Caudate nucleus (tissue), 63 donors: ENCODE measurements at places on chromosomes 11 and 22.

GRCh38 chr11:61539006-61539405 lies 30.5 kb downstream of the LRRC10B start:
- DNase-seq = no peak

- no peak for DNase-seq
Observed at GRCh38 chr22:26798462-26799065, 141.2 kb downstream of the MIAT start.

GRCh38 chr11:10499452-10499851 lies 41.5 kb downstream of the RNF141 start:
- no peak for DNase-seq

DNA sequence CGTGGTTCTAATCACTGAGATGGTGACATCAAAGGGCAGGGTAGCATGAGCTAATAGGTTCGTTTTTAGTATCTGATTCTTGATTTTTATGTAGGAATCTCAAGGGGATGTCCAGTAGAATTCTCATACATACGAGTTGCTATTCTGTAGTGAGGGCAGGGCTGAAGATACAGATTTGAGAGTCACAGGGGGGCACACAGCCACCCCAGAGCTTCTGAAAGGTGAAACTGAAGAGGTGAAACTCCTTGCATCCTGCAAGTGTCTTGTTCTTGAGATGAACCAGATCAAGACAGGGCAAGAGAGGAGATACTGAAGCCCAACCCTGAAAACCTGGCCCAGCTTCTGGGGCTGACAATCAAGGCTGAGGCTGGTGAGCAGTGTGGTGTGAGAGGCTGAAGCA lies 35.6 kb upstream of the TMEM123 start:
- DNase-seq = no peak

- no peak for DNase-seq
Observed at GRCh38 chr22:48181263-48181955, 1419.0 kb downstream of the TBC1D22A start.

DNA sequence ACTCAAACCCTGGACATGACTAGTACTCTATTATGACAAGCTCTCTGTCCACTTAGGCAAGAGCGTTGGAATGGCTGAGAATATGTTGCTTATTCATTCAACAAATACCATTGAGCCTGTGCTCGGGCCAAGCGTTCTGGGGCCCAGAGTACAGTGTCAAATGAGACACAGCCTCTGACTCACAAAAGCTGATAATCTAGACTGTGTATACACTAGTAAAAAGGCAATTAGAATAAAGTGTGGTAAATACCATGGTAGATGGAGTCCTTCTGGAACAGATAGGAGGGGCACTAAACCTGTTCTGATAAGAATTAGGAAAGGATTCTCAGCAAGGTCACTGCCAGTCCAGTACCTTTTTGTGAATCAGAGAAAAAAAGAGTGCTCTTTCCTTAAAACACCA lies 24.7 kb downstream of the KCNE3 start:
- DNase-seq = no peak

DNA sequence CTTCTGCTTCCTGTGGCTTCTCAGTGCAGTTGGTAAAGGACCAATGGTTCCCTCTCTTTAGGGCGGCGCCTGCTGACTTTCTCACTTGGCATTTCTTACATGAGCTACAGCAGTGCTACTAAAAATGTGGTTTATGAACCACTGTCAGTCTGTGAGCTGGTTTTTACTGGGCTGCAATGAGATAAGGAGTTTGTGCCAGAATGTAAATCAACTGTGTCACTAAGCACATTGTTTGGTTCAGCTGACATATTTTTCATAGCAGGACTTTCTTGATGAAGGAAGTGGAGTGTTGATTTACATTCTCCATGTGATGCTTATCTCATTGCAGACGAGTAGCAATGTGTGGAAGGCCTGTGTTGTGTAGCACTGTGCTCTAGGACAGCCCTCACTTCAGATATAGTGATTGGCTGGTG lies 463.3 kb downstream of the SOX6 start:
- DNase-seq = no peak

- DNase-seq = no peak
Observed at GRCh38 chr11:128581561-128582272, 5.6 kb downstream of the ETS1 start.

DNA sequence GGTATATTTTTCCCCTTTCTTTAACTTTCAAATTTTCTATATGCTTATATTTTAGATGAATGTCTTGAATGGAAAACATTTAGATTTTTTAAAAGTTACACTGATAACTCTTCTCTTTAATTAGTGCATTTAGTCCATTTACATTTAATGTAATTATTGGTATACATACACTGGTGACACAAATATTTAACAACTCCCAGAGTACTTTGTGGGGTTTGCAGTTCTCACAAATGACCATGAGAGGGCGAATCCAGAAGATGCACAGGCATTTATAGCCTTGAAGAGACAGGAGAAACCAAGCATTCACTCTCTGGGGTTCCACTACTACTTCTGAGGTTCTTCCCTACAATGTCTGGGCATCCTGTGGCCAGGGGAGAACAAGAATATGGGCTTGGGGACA lies 125.1 kb downstream of the TIMP3 start:
- DNase-seq = no peak

DNA sequence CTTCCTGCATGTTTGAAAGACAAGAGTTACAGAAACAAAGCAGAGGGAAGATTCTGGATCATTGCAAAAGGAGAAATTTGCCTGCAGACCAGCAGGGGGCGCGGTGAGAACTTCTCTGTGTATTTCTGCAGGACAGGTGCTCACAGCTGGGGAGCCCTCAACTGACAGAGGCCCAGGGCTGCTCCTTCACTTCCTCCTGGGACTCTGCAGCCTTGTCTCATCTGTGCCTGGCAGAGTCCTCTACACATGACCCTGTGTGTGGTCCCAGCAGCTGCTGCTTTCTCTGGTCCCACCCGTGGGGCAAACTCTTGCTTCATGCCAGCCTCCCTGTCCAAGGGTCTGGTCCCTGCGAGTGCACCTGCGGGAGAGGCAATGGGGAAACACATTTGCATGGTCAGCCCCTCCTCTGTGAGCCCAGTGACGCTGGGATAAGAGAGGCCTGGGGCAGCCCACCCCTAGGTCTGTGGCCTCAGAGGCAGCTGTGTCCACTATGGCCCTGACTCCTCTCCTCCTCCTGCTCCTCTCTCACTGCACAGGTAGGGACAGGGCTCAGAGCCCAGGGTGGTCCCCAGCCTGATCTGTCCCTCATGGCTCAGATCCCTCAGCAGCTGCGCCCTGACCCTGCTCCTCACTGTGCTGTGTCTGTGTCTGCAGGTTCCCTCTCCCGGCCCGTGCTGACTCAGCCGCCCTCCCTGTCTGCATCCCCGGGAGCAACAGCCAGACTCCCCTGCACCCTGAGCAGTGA lies 43.2 kb upstream of the VPREB1 start:
- DNase-seq = no peak

DNA sequence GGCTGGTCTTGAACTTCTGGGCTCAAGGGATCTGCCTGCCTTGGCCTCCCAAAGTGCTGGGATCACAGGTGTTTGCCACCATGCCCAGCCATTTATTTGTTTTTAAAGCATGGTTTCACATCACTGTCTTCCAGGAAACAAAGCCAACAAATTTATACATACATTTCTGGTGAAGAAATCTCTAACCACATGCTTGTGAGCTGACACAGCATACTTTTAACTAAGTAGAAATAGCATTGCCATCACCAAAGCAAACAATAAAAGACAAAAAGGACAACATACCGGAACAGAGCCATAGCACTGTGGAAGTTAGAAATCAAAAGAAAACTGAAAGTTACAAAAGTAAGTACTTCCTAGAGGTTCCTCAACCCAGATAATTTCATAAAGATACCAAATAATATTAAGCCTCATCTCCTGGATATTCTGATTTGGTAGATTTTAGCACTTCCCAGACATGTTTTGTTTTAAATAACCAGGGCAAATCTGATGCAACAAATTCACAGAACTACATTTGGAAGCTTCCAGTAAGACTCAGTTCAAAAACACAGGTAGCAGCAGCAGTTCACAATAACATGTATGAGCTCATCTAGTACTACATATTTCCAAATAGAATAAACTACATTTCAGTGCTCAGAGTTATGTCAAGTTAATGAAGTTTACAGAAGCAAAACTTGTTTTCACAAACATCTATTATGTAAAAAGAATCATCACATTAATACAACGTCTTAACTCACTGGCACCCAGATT lies 70.6 kb downstream of the RRAS2 start:
- DNase-seq = no peak

DNA sequence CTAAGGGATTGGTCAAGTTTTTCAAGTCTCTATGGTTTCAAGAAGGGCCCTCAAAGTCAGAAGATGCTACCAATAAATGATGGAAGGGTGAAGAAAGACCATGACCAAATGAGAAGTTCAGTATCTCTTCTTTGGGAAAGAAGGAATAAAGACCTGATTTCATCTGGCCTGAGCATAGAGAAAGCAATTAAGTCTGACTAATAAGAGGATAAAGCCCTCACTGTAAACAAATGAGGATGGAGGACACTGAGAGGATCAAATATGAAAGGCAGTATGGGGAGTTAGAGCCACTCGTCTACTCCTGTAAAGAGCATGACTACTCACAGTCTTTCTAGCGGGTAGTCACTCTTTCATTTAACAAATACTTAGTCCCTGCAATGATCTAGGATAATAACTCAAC lies 44.6 kb downstream of the FAM168A start:
- DNase-seq = no peak

DNA sequence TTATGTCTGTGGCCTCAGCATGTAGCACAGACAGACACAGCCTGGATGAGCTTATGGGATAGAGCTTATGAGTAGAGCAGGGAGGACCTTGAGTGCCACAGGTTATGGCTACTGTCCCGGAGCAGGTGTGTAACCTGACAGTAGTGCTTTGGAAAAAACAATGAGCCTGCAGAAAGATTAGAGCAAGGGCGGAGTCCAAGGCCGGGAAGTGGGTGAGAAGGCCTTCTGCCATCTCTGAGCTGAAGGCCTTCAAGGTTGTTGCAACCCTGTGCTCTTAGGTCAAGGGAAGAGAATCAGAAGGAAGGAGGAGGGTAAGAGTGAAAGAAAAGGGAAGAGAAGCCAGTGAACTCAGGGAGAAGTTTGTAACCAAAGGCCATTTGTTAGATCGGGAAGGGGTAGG lies 3.9 kb upstream of the TAGLN start:
- no peak for DNase-seq

DNA sequence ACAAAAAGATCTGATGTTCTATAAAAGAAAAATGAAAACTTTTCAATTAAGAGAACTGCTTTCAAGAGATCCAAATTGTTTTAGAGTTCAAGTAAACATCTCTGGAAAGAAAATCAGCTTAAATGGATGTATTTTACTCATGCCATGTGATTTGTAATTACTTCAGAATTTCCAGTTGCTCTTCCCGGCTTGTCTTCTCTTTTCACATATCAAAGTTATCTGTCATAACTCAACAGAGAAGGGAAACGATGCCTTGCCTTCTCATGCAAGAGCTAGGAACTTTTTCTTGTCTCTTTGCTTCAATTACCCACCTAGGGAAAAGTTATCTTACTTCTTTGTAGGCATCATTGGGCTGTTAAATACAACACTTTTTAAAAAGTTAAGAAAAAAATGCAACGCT lies 255.2 kb upstream of the POU2AF2 start:
- DNase-seq = no peak

DNA sequence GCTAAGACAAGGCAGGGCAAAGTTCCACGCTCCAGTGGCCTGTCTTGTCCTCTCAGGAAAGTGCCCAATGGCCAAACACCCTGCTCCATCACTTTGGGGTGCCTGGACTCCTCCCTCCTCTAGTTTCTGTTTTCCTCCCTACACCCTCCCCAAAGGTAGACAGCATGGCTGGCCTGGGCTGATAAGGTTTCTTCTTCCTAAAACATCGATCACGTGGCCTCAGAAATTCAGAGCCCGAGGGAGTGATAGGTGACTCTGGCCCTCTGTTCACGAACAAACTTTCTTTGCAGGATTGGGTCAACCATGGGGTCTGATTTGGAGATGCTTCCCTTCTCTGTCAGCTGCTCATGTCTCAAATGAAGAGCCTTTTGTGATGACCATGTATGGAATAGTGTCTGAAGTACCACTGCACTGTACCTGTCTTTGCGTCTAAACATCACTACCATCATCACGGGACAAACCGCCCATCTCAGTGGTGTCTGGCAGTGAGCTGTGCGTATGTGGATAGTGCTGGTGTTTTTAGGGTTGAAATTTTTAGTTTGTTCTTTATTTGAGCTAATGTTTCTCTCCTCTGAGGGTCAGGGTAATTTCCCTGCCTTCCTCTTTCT lies 6.1 kb downstream of the MICAL2 start:
- DNase-seq = no peak

- no peak for DNase-seq
Observed at GRCh38 chr11:119218141-119218878, 12.2 kb downstream of the CBL start.

GRCh38 chr22:37021041-37021440 lies 1.5 kb downstream of the MPST start:
- no peak for DNase-seq

- no peak for DNase-seq
Observed at GRCh38 chr11:128289048-128289447, 298.3 kb downstream of the ETS1 start.

- no peak for DNase-seq
Observed at GRCh38 chr11:1906181-1906580, 13.3 kb upstream of the TNNT3 start.
